ENCODE measurements at places on chromosomes 7 and 10.

DNA sequence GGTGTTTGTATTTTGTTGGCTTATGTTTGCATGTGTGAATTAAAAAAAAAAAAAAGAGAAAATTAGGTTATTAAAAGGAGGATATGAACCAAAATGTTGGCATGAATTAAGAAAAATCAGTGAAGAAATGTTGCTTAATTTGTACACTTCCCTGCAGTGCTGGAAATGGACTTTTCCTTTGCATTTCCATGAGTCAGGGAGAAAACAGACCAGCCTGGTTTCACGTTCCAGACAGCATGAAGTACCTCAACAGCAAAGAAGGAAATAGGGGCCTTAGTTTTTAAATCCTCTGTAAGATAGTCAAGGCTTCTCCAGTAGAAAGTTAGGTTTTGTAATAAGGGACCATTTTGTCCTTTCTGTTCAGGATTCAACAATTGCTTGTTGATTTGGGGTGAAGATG lies 159.7 kb downstream of the CELF2 start:
- no peak for DNase-seq

- DNase-seq, result no peak
Measured at GRCh38 chr10:60367431-60367830, 22.2 kb downstream of the ANK3 start.

- no peak for DNase-seq
Measured at GRCh38 chr7:87473986-87474385, 1.5 kb downstream of the ABCB4 start.

- peak; percentile 65 for DNase-seq
Measured at GRCh38 chr10:101602761-101603398, 14.8 kb downstream of the DPCD start.

DNA sequence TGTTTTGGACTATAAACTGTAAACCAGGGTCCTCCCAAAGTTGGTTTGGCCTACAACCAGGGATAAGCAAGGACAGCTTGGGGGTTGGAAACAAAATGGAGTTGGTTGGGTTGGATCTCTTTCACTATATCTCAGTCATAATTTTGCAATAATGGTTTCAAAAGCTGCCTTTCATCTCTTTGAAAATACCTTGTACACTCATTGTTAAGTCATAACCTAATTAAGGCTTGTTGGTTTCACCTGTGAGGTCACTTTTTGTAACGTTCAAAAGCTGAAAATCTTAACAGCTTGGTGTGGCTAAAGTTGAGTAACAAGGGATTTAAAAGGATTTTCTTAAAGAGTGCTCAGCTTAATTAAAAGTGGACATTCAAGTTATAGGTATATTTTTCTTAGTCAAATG lies 476.1 kb downstream of the IPMK start:
- no peak for DNase-seq

DNA sequence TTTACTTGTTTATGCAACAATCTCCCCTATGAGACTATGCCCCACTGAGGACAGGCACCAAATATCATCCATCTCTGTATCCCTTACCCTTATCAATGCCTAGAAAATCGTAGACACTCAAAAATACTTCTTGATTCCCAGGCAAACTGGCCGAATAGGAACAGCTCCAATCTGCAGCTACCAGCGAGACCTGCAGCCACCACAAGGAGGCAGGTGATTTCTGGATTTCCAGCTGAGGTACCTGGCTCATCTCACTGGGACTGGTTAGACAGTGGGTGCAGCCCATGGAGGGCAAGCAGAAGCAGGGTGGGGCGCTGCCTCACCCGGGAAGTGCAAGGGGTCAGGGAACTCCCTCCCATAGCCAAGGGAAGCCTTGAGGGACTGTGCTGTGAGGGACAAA lies 10.8 kb upstream of the PPP1R3C start:
- no peak for DNase-seq

DNA sequence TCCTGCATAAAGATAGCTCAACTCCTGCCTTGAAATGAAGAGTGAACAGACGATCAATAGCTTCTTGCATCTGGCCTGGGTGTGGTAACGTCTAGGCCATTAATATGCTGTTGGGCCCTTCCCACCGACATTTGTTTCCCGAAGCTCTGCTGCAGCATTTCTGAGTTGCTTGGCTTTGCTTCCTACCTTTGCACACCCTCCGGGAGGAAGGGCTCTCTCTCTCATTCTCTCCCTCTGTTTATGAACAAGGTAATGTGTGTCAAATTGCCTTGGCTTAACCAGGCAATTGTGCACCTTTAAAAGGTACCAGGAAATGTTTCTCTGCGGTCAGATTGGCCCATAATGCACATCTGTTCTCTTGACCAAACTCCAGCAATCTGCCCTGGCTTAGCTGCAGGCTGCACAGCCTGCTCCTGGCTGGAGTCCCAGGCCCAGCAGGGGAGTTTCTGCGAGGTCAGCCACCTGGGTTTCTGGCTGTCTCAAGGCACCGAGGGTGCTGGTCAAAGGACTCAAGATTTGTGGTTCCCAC lies 223.7 kb downstream of the SNX10 start:
- DNase-seq, result no peak

DNA sequence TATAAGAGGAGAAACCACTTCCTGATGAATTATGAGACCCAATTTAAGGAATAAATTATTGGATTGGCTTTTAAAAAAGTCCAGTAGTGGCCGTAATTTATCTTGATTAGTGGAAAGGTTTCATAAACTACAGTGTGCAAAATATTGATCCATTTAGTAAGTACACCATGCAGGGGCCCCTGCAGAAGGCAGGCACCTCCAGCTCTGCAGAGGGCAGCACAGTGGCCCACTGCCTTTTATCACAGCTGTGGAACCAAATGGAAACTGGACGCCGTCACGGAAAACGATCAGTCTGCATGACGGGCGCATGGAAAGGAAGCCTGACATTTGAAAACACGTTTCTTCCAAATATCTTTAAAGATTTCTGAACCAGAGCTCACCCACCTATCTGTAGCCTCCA lies 204.0 kb downstream of the DPP6 start:
- DNase-seq, result no peak

- no peak for DNase-seq
Measured at GRCh38 chr10:107856047-107856315, 691.5 kb upstream of the SORCS1 start.

GRCh38 chr10:24483701-24484100 lies 240.0 kb downstream of the ARHGAP21 start:
- no peak for DNase-seq

- DNase-seq, result no peak
Measured at GRCh38 chr7:25964483-25964991, 187.5 kb upstream of the NFE2L3 start.

DNA sequence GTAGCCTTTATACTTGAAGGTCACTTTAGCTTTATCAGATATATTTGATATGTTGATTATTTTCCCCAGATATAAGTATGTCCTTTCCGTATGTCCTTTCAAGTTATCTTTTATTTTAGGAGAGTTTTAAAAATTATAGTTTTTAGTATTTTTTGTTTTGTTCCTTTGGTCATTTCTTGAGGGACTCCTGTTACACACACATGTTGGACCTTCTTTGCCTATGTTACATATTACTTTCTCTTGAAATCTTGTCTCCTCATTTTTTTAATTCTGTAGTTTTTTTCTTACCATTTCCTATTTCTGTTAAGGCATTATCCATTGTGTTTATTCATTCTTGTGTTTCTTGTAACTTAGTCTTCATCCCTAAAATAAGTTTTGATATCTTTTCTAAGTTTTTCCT lies 23.9 kb downstream of the GLCCI1 start:
- no peak for DNase-seq

GRCh38 chr7:28201131-28201530 lies 20.5 kb upstream of the JAZF1 start:
- no peak for DNase-seq

GRCh38 chr10:26739071-26739631 lies 41.6 kb downstream of the PDSS1 start:
- no peak for DNase-seq

GRCh38 chr10:88194041-88194887 lies 330.8 kb downstream of the PTEN start:
- DNase-seq, result no peak

- no peak for DNase-seq
Measured at GRCh38 chr7:129535896-129536295, 33.6 kb downstream of the SMKR1 start.

DNA sequence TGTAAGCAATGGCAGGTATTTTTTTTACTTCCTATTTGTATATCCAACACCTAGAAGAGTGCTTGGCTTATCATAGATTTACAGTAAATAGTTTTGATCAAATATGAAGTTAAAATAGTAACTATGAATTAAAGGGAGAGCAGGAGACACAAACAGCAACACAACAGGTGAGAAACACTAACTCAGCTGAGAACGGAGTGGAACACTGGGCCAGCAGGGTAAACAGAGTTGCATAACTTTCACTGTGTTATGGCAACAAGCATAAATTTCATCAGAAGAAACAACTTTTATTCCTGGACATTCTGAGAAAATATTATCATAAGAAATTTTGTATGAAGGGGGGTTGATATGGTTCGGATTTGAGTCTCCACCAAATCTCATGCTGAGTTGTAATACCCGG lies 52.2 kb upstream of the SMIM30 start:
- no peak for DNase-seq

DNA sequence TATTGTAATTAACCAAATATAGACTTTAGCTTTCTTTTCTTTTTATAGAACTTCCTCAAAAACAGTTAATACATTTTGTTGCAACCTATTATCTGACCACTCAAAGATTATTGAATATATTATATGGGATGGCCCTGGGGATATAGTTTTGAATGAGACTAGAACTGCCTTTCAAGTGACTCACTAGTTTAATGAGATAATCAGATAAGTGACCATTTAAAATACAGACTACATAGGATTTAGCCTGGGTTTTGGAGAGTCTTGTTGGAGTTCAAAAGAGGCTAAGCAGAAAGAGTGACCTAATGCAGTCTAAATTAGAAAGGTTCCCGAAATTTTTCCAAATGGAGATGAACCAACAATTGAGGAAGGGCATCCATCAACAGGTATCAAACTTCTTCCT lies 305.2 kb upstream of the ETV1 start:
- DNase-seq, result no peak

- no peak for DNase-seq
Measured at GRCh38 chr10:131636841-131637724, 263.7 kb upstream of the PPP2R2D start.

DNA sequence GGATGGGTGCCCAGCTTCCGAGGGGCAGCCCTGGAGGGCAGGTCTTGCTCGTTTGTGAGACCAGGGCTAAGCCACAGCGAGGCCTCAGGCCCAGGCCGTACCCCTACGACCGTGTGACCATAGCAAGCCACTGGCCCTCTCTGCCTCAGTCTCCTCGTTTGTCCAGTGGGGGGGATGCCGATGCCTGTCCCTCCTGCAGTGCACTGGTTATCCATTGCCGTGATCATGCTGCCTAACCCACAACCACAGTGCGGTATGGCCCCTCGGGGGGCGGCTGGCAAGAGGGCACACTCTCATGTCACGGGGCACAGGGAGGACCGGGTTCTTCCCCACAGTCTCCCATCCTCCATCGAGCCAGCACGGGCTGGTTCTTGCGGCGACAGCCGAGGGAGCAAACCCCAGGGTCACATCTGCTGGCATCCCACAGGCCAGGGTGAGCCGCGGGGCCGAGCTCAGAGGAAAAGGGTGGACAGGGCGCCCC lies 80.5 kb downstream of the ELFN1 start:
- no peak for DNase-seq

DNA sequence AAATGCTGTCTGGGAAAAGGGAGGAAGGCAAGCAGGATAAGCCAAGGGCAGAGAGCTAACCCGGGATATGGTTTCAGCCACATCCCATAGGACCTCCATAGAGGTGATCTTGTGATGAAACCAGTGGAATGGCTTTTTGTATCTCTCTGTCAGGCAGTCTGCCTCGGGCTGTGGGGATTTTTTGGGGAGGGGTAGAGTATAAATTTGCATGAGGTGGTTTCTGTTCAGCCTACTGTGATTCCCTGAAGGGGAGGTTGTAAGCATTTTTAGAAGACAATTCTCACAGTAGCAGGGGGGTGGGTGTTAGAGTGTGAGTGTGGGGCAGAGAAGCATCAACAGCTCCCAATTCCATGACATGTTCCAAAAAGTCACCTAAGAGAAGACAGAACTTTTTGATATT lies 11.8 kb downstream of the OR9A2 start:
- DNase-seq, result no peak

DNA sequence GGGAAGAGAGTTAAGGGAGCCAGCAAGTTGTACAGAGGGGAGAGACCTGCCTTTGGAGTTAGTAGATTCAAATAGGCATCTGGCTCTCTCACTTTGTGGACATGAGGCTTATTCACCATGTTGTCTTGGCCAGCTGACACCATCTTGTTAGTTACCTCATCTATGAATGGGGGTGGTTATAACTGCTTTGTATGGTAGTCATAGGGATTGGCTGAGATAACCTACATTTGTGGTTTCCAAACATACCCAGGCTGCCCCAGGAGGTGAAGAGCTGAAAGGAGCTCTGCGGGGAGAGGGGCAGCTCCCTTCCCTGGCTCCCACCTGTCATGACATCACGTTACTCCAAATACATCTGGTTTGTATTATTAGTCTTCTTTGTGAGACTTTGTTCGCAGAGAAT lies 393.3 kb upstream of the AUTS2 start:
- DNase-seq, result no peak

GRCh38 chr7:29105752-29106668 lies 40.3 kb downstream of the CPVL start:
- DNase-seq, result no peak

DNA sequence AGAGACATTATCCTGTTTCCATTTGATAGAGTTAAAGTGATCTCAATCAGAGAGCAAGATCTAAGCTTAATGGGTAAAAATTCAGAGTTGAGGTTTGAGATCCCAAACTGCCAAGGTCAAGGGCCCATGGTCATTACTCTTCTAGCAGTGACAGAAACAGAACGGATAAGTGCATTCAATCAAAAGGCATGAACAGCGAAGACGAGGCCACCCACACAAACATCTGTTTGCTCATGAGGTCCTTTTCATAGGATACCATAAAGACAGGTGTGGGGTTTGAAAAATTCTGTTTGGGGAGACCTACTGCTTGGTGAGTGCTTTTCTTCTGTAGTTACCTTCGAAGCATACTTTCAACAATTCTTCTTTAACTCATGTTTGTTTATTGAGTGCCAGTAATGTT lies 58.3 kb downstream of the SEMA3C start:
- no peak for DNase-seq

- no peak for DNase-seq
Measured at GRCh38 chr7:1794888-1795542, 124.9 kb downstream of the ELFN1 start.
